ENCODE measurements at places on chromosomes 2 and 18.

- DNase-seq: no peak
Observed at GRCh38 chr2:133840761-133841160, 272.5 kb upstream of the NCKAP5 start.

- DNase-seq: no peak
Observed at GRCh38 chr2:200737585-200737984, 74.1 kb upstream of the BZW1 start.

DNA sequence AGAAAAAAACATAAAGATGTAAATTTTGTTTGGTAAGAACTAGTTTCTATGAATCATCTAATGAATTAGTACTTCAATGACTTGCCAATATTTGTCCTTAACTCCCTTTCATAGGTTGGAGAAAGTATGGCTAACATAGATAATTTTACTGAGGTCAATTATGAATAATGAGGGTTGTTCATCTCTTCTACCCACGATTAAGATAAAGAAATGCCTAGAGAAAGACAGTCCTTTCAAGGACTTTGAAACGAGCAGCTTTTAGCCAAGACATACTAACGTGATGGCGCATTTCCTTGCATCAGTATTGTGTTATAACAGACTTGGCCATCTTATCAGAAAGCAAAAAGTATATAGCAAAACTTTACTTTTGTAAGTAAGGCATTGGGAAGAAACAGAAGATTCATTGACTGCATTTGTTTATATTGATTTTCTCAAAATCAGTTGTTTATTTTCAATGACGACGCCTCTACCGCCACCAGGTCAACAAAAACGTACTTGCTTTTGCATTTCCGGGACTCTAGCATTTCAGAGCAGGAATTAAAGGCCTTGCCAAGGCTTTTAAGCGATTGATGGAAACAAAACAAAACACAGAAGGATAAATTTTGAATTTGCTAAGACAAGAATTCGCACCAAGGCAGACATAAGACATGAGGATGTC is 961 bp downstream of the RBM43 start:
- DNase-seq: no peak

- DNase-seq: no peak
Observed at GRCh38 chr2:27738349-27739057, 33.0 kb upstream of the MRPL33 start.

DNA sequence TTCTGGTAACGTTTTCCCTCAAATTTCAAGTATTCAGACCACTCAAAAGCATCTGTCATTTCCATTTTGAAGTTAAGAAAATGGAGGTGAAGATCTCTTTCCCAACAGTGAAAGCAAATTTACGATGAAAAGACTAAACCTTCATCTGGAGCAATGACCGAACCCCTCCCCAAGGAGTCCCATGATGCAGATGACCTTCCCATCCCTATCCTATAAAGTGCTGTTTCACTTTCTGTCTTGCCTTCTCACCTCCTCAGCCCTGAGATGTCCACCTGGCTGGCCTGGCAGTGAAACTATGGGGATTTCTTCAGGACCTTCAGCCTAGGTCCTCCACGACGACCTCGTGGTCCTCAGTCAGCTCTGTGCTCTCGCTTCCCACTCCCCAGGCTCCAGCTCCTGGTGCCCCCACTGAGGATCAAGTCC is 925 bp upstream of the NPC1 start:
- no peak for DNase-seq

- DNase-seq: no peak
Observed at GRCh38 chr18:12517142-12517825, 109.6 kb downstream of the PRELID3A start.

GRCh38 chr2:190343089-190343535 is 277 bp upstream of the INPP1 start:
- DNase-seq: no peak

GRCh38 chr2:85132834-85133637 is at the start of gene TCF7L1:
TCF7L1 (plus strand) TSS chr2:85133392; CDS start chr2:85133685, 293 bp downstream.
- no peak for DNase-seq

DNA sequence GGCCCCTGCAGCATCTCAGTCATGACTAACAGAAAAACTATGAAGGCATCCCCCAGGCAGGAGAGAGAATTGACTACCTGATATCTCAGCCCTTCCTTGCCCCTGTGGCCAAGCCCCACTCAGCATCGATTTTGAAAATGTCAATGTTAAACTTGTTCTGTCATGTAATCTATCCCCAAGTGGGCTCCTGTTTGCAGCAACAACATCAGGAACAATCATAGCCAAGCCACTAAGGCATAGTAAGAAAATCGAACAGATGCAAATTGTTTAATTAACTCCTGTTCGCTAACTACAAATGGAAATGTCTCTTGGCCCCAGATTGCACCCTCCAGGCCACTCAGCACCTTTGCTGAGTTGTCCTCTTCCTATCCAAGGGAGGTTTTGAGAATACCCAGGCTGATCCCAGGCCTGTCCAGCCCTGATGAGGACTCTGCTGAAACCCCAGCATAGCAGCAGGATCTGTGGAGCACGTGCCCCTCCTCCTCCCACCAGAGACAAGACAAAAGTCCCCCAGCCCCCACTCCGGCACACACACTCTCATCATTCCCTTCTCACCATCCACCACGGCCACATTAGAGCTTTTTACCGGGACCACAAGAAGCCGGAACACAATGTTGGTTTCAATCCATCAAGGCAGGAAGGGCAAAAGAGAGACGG is 150.1 kb downstream of the TNS1 start:
- no peak for DNase-seq

- no peak for DNase-seq
Observed at GRCh38 chr18:27428120-27428519, 243.0 kb upstream of the CHST9 start.

DNA sequence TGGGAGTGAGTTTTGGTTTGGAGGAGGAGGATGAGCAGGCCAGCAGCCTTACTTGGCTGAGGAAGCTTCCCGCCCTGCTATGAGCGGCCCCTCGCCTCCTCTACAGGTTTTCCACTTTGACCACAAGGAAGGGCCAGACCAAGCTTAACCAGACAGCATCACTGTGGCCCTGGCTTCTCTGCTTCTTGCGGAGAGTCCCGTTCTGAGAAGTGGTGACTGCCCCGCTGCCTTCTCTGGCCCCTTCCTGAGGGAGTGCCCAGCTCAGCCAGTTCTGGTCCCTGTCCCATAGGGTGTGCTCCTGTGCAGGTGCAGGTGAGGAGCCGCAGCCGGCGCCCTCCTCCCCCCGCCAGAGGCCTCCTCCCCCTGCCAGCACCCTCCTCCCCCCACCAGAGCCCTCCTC is 101.0 kb downstream of the FAM210A start:
- no peak for DNase-seq

GRCh38 chr2:50606860-50607259 is 425.1 kb downstream of the NRXN1 start:
- DNase-seq: no peak

- no peak for DNase-seq
Observed at GRCh38 chr2:151097895-151098294, 163.8 kb downstream of the RBM43 start.

GRCh38 chr18:12552879-12553242 is 105.0 kb downstream of the SPIRE1 start:
- no peak for DNase-seq

DNA sequence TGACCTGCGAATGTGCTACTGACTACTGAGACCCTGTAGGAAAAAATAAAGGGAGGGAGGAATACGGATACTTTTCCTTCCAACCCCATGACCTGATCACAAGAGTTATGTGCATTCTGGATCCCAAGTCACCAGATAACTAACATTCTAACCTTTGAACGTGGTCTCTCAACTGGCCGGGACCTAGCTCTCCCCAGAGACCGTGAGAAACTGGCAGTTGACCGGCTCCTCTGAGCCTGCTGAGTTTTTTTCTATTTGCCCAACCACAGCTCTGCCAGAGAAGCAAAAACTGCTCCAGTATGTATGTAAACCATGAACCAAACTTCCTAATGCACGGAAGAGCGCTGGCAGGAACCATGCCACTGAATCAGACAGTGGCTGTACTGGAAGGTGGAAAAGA is 47.5 kb upstream of the PTMA start:
- no peak for DNase-seq

DNA sequence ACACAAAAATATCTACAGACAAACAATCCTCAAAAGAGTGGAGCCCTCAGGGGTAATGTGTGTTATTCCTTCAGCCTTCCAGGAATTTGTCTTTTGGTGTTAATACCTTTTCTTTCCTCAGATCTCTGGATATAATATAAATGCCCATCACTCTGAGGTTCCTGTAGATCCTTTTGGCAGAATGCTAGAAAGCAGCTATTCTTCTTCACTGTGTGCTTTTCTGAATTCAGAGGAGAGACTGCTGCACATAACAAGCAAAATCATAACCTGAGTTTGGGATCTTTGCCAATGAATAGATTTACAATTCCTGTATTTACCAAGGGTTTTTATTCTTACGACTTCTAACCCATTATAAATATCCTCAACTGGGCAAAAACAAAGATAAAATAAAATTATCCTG is 57.3 kb downstream of the KLF7 start:
- DNase-seq: no peak

- DNase-seq: no peak
Observed at GRCh38 chr2:238551091-238551490, 124.4 kb downstream of the ASB1 start.

DNA sequence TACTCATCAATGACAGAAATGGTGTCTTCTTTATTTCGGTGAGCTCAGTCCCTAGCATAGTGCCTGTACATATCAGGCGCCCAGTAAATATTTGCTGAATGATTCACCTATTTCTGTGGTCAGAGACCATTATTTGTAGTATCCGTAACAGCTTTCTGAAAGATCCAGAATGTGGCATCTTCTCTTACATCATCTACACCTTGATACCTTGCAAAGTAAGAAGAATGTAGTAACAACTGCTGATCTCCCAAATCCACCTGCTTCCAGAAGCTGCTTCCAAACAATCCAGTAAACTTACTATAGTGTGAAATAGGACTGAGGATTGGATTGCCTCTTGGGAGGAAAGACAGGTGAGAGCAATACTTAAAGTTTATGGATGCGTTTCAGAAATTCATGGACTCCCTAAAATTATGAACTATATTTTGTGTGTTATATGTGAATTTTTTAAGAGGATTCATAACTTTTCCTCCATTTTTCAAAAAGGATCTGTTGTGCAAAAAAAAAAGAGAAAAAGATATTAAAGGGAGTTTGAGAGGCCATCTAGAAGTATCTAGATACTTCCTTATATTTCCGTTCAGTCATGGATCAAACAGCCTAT is 945 bp upstream of the ASXL2 start:
- DNase-seq: no peak

GRCh38 chr2:22855081-22855480 is 529.9 kb upstream of the KLHL29 start:
- DNase-seq: no peak

DNA sequence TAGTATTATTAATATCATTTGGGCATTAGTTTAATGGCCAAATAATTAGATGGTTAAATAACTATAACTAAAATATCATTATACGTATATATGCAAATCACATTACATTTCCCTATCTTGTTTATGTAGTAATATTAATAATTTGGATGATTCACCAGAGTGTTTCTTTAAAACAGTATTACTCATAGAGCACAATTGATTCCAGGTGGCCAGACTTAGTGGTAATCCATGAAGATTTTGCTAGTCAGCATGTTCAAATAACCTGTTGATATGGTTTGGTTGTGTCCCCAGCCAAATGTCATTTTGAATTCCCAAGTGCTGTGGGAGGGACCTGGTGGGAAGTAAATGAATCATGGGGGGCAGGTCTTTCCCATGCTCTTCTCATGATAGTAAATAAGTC is 782.3 kb downstream of the LRP1B start:
- DNase-seq: no peak

- no peak for DNase-seq
Observed at GRCh38 chr2:160859096-160859495, 301.1 kb upstream of the TANK start.

DNA sequence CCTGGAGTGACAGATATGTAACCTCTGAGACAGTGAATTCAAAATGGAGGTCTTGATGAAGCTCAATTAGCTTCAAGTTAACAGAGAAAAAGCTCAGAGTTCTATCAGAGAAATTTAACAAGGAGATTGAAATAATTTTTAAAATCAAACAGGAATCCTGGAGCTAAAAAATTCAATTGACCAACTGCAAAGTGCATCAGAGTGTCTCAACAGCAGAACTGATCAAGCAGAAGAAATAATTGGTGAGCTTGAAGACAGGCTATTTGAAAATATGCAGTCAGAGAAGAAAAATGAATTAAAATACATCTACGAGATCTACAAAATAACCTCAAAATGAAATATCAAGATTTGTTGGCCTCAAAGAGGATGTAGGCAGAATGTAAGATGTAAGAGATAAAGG is 30.4 kb upstream of the BMP10 start:
- no peak for DNase-seq

- no peak for DNase-seq
Observed at GRCh38 chr2:8153258-8153718, 528.6 kb upstream of the ID2 start.

GRCh38 chr2:60379684-60380083 is 173.8 kb downstream of the BCL11A start:
- DNase-seq: no peak

GRCh38 chr2:41856946-41857345 is 190.9 kb upstream of the PKDCC start:
- no peak for DNase-seq

DNA sequence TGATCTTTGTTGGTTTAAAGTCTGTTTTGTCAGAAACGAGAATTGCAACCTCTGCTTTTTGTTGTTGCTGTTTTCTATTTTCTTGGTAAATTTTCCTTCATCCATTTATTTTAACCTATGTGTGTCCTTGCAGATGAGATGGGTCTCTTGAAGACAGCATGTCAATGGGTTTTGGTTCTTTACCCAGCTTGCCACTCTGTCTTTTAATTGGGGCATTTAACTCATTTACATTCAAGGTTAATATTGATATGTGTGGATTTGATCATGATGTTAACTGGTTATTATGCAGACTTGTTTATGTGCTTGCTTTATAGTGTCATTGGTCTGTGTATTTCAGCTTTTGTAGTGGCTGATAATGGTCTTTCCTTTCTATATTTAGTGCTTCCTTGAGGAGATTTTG is 327.9 kb upstream of the SYT4 start:
- DNase-seq: no peak

DNA sequence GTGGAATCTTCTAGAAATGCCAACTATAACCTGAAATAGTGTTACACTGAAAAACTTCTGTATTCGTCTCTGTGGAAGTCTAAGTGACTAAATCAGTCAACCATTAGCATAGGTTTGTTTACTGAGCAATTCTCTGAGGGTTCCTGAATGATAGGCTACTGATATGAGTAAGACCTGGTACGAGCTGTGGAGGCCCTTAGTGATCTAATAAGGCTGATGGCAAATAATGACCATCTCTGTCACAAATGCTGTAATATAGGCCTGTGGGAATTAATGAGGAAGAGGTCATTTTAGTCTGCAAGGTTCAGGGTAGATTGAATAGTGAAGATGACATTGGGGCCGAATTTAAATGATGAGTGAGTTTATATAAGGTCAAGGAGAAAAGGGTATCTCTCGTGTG is 82.5 kb downstream of the MGAT5 start:
- no peak for DNase-seq

DNA sequence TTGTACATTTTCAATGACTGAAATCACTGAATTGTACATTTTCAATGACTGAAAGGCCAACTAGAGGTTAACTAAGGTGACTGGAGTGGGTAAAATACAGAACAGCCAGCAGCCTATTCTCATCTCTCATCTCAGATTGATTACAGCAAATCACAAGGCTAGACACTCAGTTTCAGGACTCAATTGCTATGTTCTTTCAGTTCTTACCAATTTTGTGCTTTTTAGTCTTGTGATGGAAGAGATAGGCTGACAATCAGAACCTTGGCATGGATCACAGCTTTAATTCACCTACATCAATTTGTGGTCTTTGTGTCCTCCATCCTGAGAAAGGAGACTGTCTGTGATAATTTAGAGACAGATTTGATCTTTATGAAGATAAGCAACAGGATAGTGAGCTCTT is 124.7 kb downstream of the GULP1 start:
- DNase-seq: no peak

- no peak for DNase-seq
Observed at GRCh38 chr2:175852879-175853615, 149.0 kb downstream of the LNPK start.

Data from stimulated activated CD8-positive, alpha-beta memory T cell treated with anti-CD3 and anti-CD28 coated beads, Interleukin-4, amount 100 ng/mL, for 4 hours (primary cell).